ENCODE measurements at places on chromosomes 5 and 9.

GRCh38 chr5:127799293-127799905 is 96.2 kb downstream of the CCDC192 start:
- DNase-seq = no peak

DNA sequence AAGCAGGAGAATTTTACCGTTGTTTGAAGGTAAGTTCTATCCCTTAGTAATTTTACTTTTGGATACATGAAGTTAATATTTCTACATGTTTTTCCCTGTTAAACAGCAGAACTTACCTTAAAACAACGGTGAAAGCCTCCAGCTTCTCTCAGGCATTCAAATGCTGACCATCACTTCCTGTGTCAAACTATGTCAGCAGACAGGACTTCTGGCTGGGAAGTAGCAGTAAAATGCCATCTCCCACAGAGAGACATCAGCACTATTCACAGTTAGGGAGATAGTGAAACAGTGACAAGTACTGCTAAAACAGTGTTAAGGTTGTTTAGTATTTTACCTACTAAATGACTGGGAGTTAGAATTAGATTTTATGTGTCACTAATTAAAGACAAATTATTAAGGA is 34.2 kb upstream of the GOLGA1 start:
- DNase-seq = peak; percentile 59

GRCh38 chr5:5139336-5139776 is 774 bp upstream of the ADAMTS16 start:
- DNase-seq = no peak

- no peak for DNase-seq
These were observed 4.6 kb upstream of the RNU6ATAC start for GRCh38 chr9:134168757-134169550.

- DNase-seq = peak; percentile 18
These were observed 178.8 kb upstream of the NREP start for GRCh38 chr5:111935835-111936234.

DNA sequence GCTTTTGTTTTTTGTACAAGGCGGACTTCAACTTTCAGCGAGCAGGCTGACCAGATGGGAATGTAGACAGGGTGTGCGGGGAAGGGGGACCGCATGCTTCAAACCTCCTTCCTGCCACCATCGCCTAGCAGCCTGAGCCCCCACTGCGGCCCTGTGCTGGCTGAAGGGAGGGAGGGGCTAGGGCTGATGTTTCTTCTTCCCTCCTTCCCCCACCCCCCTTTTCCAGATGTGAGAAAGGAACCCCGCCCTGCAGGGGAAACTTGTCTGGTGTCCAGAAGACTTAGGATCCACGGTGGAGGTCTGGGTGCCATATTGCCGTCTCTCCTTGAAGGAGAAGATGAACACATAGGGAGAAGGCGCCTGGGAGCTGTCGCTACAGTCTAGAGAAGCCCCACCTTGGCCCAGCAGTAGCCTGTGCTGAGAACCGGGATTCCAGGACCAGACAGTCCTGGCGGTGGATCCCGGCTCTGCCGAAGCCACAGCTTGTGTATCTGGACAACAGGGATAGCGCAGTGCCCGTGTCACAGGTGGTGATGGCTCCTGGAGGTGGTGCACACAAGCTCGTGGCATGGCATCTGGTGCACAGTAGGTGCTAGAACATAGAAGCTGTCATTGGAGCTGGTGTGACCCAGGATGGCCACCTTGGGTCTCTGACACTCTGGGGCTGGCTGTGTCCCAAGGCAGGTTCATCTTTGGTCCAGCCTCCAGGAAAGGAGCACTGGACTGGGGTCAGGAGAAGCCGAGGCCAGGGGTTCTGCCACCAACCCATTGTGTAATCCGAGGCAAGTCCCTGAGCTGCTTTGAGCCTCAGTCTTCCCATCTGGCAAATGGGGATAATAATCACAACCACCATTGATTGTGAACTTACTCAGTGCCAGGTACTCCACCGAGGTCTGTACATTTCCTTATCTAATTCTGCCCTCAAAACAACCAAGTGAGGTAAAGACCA is 205.6 kb downstream of the C9orf50 start:
- no peak for DNase-seq

- DNase-seq = no peak
These were observed 150.8 kb upstream of the PPP1R26 start for GRCh38 chr9:135328485-135329417.

DNA sequence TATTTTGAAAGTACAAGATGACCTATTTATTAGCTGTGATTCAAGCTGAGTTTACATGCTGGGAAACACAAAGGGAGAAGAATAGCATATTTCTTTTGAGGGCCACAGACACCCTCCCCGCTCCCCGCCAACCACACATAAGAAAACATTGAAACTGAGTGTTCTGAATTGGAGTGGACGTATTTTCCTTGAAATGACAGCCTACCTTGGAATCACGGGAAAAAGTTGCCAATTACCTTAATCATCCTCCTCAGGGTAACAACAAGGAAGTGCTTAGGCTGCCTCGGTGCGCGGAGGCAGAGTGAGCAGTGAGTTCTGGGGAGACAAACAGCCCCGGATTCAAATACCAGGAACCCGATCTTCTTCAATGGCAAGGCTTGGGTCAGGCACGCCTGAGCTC is 31.4 kb downstream of the CFAP77 start:
- DNase-seq = no peak
